ENCODE measurements at places on chromosomes 11 and 22.

DNA sequence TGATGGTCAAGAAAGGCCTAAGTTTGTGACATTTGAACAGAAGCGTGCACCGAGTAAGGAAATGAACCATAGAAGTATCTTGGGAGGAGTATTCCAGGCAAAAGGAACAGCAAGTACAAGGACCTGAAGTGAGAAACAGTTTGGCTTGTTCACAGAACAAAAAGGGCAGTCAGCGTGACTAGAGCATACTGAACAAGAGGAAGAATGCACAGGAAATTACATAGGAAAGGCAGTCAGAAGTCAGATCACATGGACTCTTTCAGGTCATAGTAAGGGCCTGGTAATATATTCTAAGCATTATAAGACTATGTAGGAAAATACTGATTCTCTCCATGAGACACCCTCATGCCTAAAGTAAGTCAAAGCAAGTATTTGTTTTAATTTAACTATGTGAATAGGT is 52.3 kb upstream of the GAB2 start:
- ATAC-seq, result no peak

- ATAC-seq, result no peak
Observed at GRCh38 chr11:6637871-6638270, 17.7 kb downstream of the DCHS1 start.

- peak; percentile 28 for ATAC-seq
Observed at GRCh38 chr22:31695423-31695822, 33.4 kb upstream of the PISD start.

DNA sequence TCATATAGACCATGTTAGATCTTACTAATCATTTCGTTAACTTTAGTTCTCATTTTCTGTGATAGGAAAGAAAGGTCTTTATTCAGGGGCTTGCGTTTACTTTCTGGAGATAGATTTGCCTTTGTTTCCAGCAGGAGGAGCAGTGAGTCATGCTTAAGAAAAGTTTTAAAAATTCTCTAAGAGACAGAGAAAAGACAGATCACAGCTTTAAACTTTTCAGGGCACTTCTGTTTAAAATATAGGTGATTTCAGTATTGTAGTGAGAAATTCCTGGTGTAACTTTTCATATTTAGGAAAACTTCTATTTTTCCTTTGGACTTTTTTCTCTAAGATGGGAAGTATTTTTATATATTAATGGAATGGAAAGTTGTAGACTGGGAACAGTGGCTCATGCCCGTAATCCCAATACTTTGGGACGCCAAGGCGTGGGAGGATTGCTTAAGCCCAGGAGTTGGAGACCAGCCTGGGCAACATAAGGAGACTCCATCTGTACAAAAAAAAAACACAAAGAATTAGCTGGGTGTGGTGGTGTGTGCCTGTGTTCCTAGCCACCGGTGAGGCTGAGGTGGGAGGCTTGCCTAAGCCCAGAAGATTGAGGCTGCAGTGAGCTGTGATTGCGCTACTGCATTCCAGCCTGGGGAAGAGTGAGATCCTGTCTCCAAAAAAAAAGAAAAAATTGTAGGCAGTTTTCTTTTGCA is 60.3 kb downstream of the ATXN10 start:
- ATAC-seq, result peak; percentile 66

GRCh38 chr22:31870890-31871289 is 73.4 kb upstream of the YWHAH start:
- ATAC-seq, result peak; percentile 93

- no peak for ATAC-seq
Observed at GRCh38 chr22:32083814-32084213, 40.8 kb downstream of the SLC5A1 start.

DNA sequence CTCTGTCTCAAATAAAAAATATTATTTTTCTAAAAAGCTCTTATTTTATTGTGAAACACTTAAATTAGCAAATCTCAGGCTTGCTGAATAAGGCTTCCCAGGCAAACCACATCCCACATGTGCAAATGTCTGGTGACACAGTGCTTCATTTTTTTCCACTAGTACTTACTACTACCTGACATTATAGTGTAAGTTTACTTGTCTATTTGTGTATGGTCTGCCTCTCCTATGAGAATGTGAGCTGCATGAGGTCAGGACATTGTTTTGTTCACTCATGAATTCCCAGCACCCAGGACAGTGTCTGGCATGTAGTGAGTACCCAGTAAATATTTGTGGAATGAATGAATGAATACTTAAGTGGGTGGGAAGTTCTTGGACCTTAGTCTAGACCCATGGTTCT is 103.1 kb downstream of the PTPRJ start:
- no peak for ATAC-seq

DNA sequence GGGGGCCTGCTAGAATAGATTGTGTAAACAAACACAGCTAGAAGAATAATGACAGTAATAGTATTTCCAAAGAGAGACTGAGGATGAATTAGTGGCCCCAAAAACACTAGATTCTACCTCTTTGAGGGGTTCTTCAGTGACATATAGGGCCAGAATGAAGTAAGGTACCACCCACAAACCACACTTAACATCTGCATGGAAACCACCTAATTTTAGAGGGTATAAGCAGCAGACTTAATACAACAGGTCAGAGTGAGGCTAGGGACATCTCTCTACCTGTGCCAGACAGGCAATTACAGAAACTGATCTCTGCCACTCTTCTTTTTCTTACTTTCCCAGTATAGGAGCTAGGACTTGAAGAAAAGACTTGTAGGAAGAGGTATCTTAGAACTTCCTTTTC is 20.1 kb downstream of the ELP4 start:
- ATAC-seq, result no peak

GRCh38 chr11:75188671-75189070 is 37.8 kb downstream of the SLCO2B1 start:
- no peak for ATAC-seq

- ATAC-seq, result peak; percentile 79
Observed at GRCh38 chr22:37932821-37933578, 20.4 kb downstream of the C22orf23 start.

GRCh38 chr11:76637491-76638269 is 32.9 kb downstream of the LRRC32 start:
- peak; percentile 54 for ATAC-seq

DNA sequence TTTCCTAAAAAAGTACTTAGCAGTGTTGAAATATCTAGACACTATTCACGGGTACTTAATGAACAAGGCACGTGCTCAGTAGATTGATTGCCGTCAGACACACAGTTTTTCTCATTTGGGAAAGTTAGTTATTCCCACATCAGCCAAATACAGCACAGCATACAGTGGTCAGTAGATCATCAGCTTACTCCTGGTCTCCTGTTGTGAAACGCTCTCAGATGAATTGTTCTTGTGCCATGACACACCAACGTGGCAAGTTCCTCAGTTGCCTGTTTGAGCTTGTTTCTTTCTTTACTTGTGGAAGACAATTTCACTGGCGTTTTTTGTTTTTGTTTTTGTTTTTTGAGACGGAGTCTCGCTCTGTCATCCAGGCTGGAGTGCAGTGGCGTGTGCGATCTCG is 8.6 kb downstream of the TAB1 start:
- ATAC-seq, result peak; percentile 75

DNA sequence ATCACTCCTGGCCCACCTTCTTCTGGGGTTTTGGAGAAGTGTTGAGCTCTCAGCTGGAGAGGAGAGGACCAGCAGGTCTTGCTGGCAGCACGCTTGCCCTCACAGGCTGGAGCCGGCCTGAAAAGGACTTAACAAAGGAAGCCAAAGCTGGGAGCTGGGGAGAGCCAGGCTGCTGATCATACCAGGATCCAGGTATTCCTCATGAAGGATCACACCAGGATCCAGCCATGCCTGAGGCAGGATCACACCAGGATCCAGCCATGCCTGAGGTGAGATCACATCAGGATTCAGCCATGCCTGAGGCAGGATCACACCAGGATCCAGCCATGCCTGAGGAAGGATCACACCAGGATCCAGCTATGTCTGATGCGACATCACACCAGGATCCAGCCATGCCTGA is 17.0 kb downstream of the MRGPRD start:
- ATAC-seq, result peak; percentile 66

DNA sequence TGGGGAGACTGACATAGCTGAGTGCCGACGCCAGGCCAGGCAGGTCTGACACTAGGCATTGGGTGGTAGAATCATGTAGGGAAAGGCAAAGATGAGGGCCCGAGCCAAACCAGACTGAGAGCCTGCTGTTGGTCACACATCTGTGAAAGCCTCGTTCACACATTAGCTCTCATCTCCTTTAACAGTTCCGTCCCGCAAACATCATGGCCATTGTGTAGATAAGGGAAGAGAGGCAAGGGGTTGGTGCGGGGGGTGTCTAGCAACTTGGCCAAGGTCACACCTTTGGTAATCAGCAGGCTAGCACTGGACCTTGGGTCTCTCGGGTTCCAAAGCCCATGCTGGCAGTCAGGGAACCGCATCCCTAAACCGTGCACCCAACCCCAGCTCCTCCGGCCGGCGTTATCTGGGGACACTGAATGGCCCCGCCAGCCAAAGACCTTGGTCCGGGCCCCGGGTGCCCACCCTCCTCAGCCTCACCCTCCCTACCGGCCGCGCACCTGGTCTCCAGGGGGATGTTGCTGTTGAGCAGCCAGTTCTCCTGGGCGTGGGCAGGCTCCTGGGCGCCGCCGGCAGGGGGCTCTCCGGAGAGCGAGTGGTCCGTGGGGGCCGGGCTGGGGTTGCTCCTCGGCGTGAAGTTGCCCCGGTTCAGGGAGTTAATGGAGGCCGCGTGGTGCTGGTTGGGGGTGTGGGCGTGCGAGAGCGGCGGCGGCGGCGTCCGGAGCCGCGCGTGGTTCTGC is 328.3 kb upstream of the NARS2 start:
- ATAC-seq, result no peak

GRCh38 chr22:19275919-19276600 is 15.5 kb downstream of the CLTCL1 start:
- no peak for ATAC-seq

DNA sequence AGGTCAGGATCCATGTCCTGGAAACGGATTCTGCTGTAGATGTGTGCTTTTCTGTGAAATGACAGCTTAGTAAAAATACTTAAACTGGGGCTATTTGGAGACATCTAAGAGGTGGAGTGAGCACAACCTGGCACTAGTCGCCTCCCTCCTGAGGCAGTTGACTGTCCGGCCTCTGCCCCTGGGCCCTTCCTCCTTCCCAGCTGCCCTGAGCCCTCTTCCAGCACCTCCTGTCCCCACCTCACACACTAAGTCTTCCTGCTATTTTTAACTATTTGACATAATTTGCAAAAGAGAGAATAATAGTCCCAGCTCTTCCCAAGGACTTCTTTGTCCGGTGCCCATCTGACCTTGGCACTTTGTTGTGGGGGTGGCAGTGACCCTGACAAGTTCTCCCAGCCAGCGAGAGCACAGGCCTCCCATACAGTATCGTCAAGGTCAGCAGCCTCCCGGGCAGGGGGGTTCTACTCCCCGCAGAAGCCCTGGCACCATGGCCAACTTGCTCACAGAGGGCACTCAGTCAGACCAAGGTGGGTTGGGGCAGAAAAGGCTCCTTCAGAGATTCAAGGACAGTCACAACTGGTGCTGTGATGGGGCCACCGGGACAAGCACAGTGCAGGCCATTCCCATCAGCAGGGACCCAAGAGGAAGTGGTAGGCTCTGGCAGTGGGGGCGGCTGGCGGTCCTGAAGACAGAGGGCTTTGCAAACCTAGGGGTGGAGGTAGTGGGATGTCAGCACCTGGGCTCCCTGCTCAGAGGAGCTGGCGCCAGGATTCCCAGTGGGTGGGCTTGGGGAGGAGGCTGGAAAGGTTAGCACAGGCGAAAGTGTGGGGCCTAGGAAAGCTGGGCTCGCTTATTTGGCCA is 5.5 kb upstream of the NEAT1 start:
- ATAC-seq, result no peak

- ATAC-seq, result no peak
Observed at GRCh38 chr11:131470216-131470925, 100.0 kb downstream of the NTM start.

DNA sequence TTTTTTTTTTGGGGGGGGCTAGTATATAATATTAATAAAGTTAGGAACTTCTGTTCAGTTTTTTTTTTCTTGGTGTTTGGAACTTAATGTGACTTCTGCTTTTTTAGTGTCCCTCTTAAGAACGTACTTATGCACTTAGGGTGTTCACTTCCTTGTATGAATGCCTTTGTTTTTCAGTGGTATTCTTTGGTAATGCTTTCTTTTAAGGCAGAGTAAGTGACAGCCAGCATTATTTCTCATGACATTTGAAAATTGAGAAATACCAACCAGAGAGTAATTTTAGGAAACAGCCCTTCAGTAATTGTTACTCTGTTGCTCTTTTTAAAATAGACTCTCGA is 2.4 kb downstream of the GRK3 start:
- no peak for ATAC-seq

DNA sequence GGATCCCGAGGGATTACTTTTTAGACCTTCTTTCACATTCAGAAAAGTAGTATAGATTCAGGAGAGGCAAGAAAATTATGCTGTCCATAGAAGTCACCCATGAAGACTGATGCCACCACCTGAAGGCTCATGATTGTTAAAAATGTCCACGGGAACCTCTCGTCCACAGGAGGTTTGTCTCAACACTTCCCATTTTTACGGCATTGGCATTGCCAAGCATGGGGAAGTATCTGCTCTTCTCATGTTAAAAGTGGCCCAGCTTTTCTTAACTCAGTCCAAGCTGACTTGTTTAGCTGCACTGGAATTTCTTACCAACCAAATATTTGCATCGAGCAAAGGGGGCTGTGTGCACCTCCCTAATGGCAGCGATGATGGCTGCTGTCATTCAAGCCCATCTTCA is 9.6 kb downstream of the CDPF1 start:
- no peak for ATAC-seq

DNA sequence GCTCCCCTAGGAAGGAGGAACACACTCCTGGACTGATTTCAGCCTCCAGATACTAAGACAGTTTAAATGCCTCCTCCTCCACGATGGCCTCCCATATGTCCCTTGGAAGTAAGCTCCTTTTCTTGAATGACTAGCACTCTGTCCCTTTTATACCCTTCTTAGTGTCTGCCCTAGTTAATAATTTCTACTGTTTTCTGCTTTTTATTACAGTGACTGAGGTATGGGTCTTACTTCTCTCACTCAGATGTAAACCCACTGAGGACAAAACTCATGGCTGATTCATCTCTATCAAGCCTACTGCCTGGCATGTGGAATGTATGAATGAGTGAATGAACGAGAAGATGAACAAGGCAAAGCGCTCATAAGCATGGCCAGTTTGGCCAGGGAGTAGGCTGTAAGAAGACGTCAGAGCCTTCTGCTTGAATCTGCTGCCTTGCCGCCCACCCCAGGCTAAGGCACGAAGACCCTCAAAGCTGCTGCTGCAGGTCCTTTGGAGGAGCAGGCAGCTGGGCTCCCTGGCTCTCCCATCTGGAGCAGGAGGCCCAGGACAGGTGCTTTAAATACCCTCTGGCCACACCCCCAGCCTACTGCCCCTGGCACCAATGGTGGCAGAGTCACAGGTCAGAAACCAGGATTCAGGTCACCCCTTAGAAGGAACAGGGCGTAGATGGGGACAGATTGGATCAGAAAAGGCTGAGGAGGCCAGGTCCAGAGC is 8.2 kb upstream of the PGA3 start:
- no peak for ATAC-seq

- no peak for ATAC-seq
Observed at GRCh38 chr11:45289369-45289768, 3.2 kb upstream of the SYT13 start.

GRCh38 chr11:68842427-68843051 is 823 bp upstream of the CPT1A start:
- ATAC-seq, result no peak

- ATAC-seq, result no peak
Observed at GRCh38 chr11:119778391-119779194, 49.6 kb upstream of the NECTIN1 start.

- peak; percentile 40 for ATAC-seq
Observed at GRCh38 chr11:45100339-45100738, 46.1 kb upstream of the PRDM11 start.

Data from esophagus mucosa (tissue), 1 donor.